ENCODE measurements at places on chromosomes 13 and 19. TPM values are rescaled to one million over a fixed set of nuclear protein-coding genes. Genes with fewer than 3 reads are reported as not detected.

The IL12RB1 gene
- total RNA-seq: 0.87 TPM

The OPA3 gene
- total RNA-seq: 12.0 TPM

The STXBP2 gene
- total RNA-seq: 27.1 TPM

The GSX1 gene
- not detected for total RNA-seq

The TEX29 gene
- not detected for total RNA-seq

The CRLF1 gene
- total RNA-seq: 0.53 TPM

The DNAJB1 gene
- total RNA-seq: 72.9 TPM

The CEACAM8 gene
- total RNA-seq: not detected

The CALM3 gene
- 296 TPM for total RNA-seq

The PRR20B gene
- total RNA-seq: not detected

The NAT14 gene
- total RNA-seq: 16.5 TPM

The SHANK1 gene
- 0.13 TPM for total RNA-seq

The IGSF23 gene
- total RNA-seq: 1.2 TPM

The PTGIR gene
- 0.67 TPM for total RNA-seq

The TMEM86B gene
- total RNA-seq: 1.7 TPM

The PALM gene
- total RNA-seq: 6.9 TPM

The CYP4F8 gene
- not detected for total RNA-seq

The KANK3 gene
- total RNA-seq: 40.5 TPM

The TM9SF2 gene
- total RNA-seq: 100.0 TPM

The CCDC159 gene
- total RNA-seq: 10.3 TPM

The DKKL1 gene
- total RNA-seq: not detected

The VSTM1 gene
- not detected for total RNA-seq

The SPTBN4 gene
- 0.13 TPM for total RNA-seq

The ZNF681 gene
- total RNA-seq: 1.3 TPM

The ZNF230 gene
- 1.4 TPM for total RNA-seq

The LNX2 gene
- 5.7 TPM for total RNA-seq

The LRRC25 gene
- total RNA-seq: not detected

The SGCG gene
- total RNA-seq: not detected

The SCGB2B2 gene
- total RNA-seq: 0.20 TPM

The SACS gene
- 36.4 TPM for total RNA-seq

The ATP1A3 gene
- total RNA-seq: not detected

The OXGR1 gene
- not detected for total RNA-seq

The ZNF135 gene
- 0.93 TPM for total RNA-seq

The C1QTNF9 gene
- total RNA-seq: not detected

The ZNF69 gene
- total RNA-seq: 5.4 TPM

The RFPL4AL1 gene
- not detected for total RNA-seq

The RYR1 gene
- total RNA-seq: not detected

The HOMER3 gene
- total RNA-seq: 101 TPM

The ZNF701 gene
- 9.7 TPM for total RNA-seq

The LGALS14 gene
- not detected for total RNA-seq

The APOC4 gene
- not detected for total RNA-seq

The AMER2 gene
- total RNA-seq: not detected

The CGB2 gene
- total RNA-seq: not detected

The ZNF14 gene
- 3.4 TPM for total RNA-seq

The PRODH2 gene
- total RNA-seq: not detected

The PLIN4 gene
- 0.07 TPM for total RNA-seq

The ZNF773 gene
- total RNA-seq: 1.7 TPM

The TMPRSS9 gene
- not detected for total RNA-seq

The CIC gene
- 42.8 TPM for total RNA-seq

The ZFP36 gene
- 17.3 TPM for total RNA-seq

The NUP62 gene
- total RNA-seq: 77.1 TPM

All from mammary microvascular endothelial cell (primary cell).